ENCODE measurements at places on chromosomes 2 and 18. TPM values are rescaled to one million over a fixed set of nuclear protein-coding genes. Genes with fewer than 3 reads are reported as not detected.

Gene NRP2
- 68.4 TPM for total RNA-seq

Gene GALR1
- not detected for total RNA-seq

Gene RMDN2
- total RNA-seq: 9.3 TPM

Gene HS6ST1
- total RNA-seq: 40.2 TPM

Gene BOLL
- total RNA-seq: not detected

Gene FBXO41
- 9.4 TPM for total RNA-seq

Gene INPP5D
- 48.4 TPM for total RNA-seq

Gene TBC1D8
- total RNA-seq: 51.7 TPM

DNA sequence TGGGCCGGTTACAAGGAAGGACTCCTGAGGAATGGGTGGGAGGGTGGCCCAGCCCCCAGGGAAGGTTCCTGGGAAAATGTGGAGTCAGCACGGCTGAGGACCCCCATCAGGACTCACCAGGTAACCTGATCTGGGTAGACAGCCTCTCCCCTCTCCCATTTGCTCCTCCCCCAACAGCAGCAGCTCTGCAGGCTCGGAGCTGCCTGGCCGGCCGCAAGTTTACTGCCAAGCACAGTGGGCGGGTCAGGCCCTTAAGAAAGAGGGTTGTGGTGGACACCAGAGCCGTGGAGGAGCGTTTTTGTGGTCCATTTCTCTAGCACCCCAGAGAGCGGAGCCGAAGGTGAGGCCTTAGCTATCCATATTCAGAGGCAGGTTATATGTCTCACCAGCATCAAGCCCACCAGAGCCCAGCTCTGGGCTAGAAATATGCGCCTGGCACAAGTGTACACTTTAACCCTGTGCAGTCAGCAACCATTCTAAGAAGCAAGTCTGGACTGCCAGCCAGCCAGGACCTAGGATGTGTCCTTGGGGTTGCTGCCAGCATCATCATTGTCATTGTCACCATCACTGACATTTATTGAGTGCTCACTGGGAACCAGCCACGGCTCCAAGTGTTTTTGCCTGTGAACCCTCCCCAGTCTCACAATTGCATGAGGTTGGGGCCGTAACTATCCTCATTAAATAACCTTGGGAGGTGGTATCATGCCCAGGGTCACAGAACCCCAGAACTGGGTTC, 190.1 kb downstream of the KLHL29 start:
- DNase-seq: no peak
- no peak overlapping the region for H3K4me3 ChIP-seq
- no peaks in the 10 kb centered on the region for H3K27me3 ChIP-seq

- no peak for DNase-seq
- H3K27me3 ChIP-seq: no peaks in the 10 kb centered on the region
- no peaks in the 10 kb centered on the region for H3K36me3 ChIP-seq
- H3K4me3 ChIP-seq: no peak overlapping the region
- no peaks in the 10 kb centered on the region for H3K4me1 ChIP-seq
Observed at GRCh38 chr2:132692816-132693215, 22.8 kb upstream of the LYPD1 start.

GRCh38 chr2:201955702-201956141, 77.9 kb upstream of the FZD7 start:
- no peak overlapping the region for H3K27ac ChIP-seq
- no peaks in the 10 kb centered on the region for H3K36me3 ChIP-seq
- no peaks in the 10 kb centered on the region for H3K4me1 ChIP-seq
- DNase-seq: no peak
- no peaks in the 10 kb centered on the region for H3K27me3 ChIP-seq
- no peak overlapping the region for H3K4me3 ChIP-seq

DNA sequence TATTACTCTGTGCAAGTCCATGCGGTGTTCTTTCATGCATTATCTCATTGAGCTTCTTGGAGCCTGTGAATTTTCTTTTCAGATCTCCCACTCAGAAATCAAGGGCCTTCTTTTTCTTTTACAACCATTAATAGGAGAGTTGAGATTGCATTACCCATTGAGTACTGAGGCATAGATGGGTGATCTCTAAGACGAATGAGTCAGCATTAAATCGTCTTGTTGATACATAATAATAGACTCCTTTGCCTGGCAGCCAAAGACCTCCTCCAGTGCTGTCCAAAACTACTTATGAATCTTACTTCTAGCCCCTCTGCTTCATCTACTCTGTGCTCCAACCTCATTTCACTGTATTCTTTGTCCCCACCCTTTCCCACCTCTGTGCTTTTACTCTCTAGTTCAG, 180.5 kb downstream of the AGPS start:
- H3K4me1 ChIP-seq: no peaks in the 10 kb centered on the region
- no peaks in the 10 kb centered on the region for H3K36me3 ChIP-seq
- no peak for DNase-seq
- no peaks in the 10 kb centered on the region for H3K27me3 ChIP-seq
- no peak overlapping the region for H3K4me3 ChIP-seq

- H3K36me3 ChIP-seq: no peaks in the 10 kb centered on the region
- peak overlapping the region; percentile 13 for H3K27ac ChIP-seq
- H3K27me3 ChIP-seq: no peaks in the 10 kb centered on the region
- H3K4me1 ChIP-seq: peaks cover 22% of the 10 kb centered on the region
- H3K4me3 ChIP-seq: no peak overlapping the region
Observed at GRCh38 chr2:159101755-159102489, 133.5 kb downstream of the TANC1 start.

GRCh38 chr2:201968050-201968449, 65.6 kb upstream of the FZD7 start:
- no peak overlapping the region for H3K4me3 ChIP-seq
- DNase-seq: no peak
- H3K4me1 ChIP-seq: no peaks in the 10 kb centered on the region

DNA sequence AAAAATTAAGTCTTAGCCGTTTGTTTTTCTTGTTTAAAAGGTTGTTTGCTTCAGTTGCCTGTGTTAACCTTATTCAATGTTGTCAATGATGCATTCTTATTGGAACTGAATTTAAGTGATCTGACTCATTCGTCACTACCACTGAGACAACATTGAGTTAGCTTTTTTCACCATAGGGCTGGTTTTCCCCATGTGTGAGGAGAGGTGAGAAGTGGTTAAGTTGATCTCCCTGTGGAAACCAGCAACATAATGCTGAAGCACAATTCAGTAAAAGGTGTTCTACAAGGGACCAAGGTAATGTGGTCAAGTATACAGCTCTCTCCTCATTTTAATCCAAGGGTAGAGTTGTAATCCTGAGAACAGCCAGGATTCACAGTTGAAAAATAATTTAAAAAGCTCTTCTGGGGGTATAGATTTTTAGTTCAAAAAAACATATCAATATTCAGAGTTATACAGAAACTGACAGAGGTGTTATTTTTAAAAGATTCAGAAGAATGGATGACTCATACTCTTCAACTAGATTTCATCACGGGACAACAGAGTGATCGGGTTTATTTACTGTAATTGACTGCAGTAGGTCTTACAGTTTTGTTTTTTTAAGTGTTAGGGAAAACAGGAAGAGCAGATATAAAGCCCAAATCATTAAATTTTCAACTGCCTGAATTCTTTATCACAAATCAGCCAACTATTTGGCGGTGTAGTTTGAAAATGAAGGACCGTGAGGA, 12.6 kb downstream of the NOP58 start:
- H3K27me3 ChIP-seq: no peaks in the 10 kb centered on the region
- H3K36me3 ChIP-seq: peaks cover 20% of the 10 kb centered on the region
- H3K27ac ChIP-seq: peak overlapping the region; percentile 68
- H3K4me3 ChIP-seq: no peak overlapping the region

- peaks cover 39% of the 10 kb centered on the region for H3K4me1 ChIP-seq
- no peak overlapping the region for H3K27ac ChIP-seq
- no peaks in the 10 kb centered on the region for H3K27me3 ChIP-seq
- no peaks in the 10 kb centered on the region for H3K36me3 ChIP-seq
- no peak for DNase-seq
Observed at GRCh38 chr2:42957109-42957860, 164.9 kb upstream of the HAAO start.

- no peaks in the 10 kb centered on the region for H3K36me3 ChIP-seq
- no peak overlapping the region for H3K27ac ChIP-seq
- H3K27me3 ChIP-seq: no peaks in the 10 kb centered on the region
- no peak overlapping the region for H3K4me3 ChIP-seq
- peak; percentile 41 for DNase-seq
Observed at GRCh38 chr2:227228061-227228667, 63.7 kb downstream of the COL4A3 start.

DNA sequence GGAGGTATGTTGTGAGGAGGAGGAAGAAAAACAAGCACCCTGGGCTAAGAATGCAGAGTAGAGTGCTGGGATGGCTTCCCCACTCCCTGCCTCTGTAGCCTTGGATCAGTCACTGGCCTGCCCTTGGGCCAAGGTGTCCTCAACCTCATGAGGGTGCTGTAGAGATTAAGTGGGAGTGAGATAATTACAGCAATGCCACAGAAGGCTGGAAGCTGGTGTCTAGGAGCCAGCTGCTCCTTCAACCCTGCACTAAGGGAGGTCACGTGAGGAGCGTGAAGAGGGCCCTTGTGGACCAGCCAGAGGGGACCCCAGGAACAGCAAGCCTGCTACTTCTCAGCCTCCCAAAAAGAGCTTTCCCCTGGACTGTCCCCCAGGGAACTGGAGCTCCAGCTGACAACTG, 95.2 kb downstream of the TTC32 start:
- no peaks in the 10 kb centered on the region for H3K27me3 ChIP-seq
- no peaks in the 10 kb centered on the region for H3K4me1 ChIP-seq
- no peaks in the 10 kb centered on the region for H3K36me3 ChIP-seq
- H3K27ac ChIP-seq: no peak overlapping the region

GRCh38 chr2:19689646-19690168, 212.1 kb downstream of the TTC32 start:
- H3K27me3 ChIP-seq: no peaks in the 10 kb centered on the region
- no peaks in the 10 kb centered on the region for H3K36me3 ChIP-seq
- DNase-seq: no peak
- no peaks in the 10 kb centered on the region for H3K4me1 ChIP-seq

- no peaks in the 10 kb centered on the region for H3K4me1 ChIP-seq
- no peaks in the 10 kb centered on the region for H3K27me3 ChIP-seq
- H3K27ac ChIP-seq: no peak overlapping the region
- DNase-seq: no peak
Observed at GRCh38 chr18:45608400-45608799, 6.9 kb upstream of the SLC14A2 start.

DNA sequence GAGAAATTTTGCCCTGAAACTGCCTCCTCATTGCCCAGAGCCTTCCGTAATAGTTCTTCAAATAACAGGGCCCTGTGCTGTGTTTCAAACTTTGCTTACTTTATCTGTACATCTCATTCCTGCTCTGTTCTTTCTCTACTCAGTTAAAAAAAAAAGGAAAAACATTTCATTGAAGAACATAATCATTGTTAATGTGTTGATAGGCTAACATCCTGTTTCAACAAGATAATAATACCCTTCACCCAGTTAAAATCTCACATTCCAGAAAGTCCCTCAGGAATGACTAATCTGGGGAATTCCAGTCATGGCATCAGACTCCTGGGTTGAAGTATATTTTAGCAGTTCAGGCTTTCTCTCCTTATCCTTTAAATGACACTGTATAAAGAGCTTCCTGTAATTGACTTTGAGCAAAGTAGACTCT, 45.6 kb upstream of the ITGAV start:
- H3K4me1 ChIP-seq: peaks cover 6% of the 10 kb centered on the region
- no peaks in the 10 kb centered on the region for H3K27me3 ChIP-seq
- H3K4me3 ChIP-seq: no peak overlapping the region

DNA sequence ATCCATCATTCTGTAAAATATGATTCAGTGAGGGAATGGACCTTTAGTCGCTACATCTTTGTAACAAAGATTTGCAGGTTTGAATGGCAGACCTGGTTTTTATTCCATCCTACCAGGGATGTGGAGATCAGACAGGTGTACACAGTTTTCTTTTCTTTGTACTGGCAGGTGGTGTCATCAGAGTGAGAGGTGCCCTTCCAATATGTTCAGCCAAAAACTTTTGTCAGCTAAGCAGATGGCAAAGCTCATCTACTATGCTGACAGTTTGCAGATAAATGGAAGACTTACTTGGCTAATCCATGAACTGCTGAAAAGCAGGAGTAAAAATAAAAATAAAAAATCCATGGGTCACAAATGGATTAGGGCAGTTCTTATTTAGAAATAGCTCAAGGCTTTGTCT, 185.5 kb upstream of the DOK6 start:
- H3K36me3 ChIP-seq: no peaks in the 10 kb centered on the region
- DNase-seq: no peak
- H3K27me3 ChIP-seq: no peaks in the 10 kb centered on the region
- no peak overlapping the region for H3K4me3 ChIP-seq

DNA sequence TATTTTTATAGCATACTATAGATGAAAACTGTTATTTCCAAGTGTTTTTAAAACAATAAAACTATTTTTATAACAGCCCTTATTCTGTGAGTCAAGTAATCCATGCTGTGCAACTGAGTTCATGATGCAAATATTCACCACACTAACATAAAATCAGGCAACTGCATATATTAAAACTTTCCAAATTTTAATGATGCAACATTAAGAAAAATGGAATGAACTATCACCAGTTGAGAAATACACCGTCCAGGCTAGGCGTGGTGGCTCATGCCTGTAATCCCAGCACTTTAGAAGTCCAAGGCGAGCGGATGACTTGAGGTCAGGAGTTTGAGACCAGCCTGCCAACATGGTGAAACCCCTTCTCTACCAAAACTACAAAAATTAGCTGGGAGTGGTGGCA, 114.5 kb downstream of the CDH2 start:
- H3K27me3 ChIP-seq: no peaks in the 10 kb centered on the region
- H3K4me3 ChIP-seq: no peak overlapping the region
- no peak for DNase-seq
- no peaks in the 10 kb centered on the region for H3K4me1 ChIP-seq
- no peaks in the 10 kb centered on the region for H3K36me3 ChIP-seq

DNA sequence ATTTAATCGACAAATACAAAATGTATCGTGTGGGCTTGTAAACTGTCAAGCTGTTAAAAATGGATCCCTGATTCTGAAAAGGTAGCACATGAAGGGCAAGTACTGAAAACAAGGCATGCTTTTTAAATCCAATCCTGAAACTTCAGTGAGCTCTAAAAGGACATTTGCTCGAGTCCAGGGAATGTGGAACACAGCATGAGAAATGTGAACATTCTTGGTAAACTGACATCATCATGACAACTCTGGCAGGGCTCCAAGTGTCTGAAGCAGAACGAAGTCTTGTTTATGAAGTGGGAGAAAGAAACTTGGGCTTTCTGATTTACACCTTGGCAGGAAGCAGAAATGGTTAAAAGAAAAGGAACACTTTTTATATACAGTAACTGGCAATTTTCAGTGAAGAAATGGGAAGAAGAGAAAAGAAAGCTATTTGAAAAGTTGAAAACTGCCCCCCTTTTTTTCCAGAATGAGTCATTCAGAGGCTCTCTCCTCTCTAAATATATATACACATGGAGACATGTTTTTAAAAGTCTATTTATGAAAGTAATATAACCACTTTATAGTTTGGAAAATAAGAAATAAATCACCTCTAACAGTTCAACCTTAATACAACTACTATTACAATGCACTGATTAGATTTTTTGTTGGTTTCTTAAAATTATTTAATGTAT, 120.8 kb downstream of the GAREM1 start:
- DNase-seq: peak; percentile 72
- peaks cover 8% of the 10 kb centered on the region for H3K4me1 ChIP-seq
- no peaks in the 10 kb centered on the region for H3K27me3 ChIP-seq
